ENCODE measurements at places on chromosomes 4 and X.

GRCh38 chr4:24537025-24537424 is 47.3 kb downstream of the DHX15 start:
- no peak for DNase-seq

DNA sequence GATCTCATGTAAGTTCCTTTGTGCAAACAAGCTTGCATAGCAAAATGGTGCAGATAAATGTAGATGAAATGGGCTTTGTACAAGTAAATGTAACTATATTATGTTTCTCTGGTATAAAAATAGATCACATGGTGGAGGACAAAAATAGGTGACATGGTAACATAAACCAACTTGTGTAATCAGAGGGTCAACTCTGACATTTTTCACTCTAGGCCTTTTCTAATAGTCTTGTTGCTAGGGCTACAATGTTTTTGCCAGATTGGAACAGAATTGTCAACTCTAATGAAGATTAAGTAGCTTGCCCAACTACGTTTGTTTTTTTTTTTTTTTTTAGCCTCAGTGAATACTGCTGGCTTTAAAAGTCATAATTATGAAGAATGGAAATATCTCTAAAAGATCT is 11.5 kb downstream of the MAD2L1 start:
- DNase-seq: no peak

DNA sequence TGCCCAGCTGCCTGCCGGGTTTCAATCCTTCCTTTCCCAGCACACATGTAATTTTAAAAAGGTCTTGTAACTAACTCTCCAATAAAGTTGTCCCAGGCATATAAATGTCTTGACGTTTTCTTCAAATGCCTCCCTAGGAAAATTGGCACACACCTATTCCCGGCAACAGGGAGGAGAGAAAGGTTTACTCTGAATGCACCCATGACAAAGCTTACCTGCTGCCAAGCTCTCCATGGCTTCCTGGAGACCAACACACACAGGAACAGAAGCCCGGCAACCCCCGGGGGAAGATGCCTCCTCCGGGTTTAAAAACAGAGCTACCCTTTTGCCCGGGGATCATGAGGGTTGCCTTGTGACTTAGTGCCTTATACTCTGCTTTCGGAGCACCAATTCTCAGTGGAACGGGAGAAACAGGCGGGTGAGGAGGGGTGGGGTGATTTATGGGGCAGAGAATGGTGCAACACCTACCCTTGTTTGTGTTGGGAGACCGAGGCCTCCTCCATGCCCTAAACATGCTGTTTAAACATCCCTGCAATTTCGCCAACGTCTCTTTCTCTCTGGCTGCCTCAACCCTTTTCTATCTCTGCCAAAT is 4.8 kb upstream of the GYG2 start:
- no peak for DNase-seq

- peak; percentile 70 for DNase-seq
These were observed 99.9 kb downstream of the DDX60 start for GRCh38 chr4:168218645-168219044.

DNA sequence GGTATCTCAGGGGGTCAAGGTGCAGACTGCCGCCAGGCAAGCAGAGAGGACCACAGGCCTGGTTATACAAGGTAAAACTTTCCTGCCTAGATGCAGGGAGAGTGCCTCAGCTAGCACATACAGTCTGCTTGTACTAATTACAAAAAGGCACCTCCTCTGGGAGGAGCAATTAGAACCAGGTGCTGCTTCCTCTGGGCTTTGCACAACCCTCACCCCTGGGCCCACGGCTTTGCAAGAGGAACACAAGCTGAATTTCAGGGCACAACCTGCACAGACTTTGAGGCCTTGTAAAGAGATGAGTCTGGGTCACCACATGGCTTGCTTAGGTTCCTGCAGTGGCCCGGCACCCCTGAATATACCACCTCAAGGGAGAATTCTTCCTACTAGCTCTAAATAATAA is 9.2 kb upstream of the CITED1 start:
- no peak for DNase-seq

- peak; percentile 84 for DNase-seq
These were observed at the start of gene SMAD1 for GRCh38 chr4:145481164-145481941. SMAD1 (plus strand) TSS chr4:145481853; CDS start chr4:145514614, 32,761 bp downstream.

DNA sequence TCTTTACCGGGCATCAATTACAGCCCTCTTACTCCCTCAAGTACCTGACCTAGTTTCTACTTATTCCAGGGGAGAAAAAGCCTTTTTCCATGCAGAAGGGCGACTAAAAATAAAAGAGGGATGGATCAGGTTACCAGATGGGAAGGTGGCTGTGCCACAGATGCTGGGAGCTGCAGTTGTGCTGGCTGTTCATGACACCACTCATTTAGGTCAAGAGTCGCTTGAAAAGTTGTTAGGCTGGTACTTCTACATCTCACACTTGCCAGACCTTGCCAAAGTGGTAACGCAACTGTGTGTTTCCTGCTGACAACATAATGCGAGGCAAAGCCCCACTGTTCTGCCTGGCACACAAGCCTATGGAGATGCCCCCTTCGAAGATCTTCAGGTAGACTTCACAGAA is 148.4 kb upstream of the FGF16 start:
- DNase-seq: no peak

DNA sequence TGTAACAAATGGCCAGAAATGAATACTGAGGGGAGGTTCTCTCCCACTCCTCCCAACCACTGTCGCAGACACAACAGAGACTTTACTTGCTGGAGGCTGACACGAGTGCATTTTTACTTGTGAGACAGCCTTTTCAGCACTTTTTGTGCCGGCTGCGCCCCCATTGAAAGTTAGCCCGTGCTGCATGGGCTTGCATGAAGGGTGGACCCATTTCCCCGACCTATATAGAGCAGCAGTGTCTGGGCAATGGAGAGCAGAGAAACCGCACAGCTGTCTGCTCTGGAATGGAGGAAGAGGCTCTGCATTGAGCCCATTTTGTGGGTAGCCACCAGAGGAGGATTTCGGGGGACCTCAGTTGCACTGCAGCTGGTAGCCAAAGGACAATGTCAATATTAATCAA is 208.8 kb downstream of the UGT8 start:
- DNase-seq: no peak

DNA sequence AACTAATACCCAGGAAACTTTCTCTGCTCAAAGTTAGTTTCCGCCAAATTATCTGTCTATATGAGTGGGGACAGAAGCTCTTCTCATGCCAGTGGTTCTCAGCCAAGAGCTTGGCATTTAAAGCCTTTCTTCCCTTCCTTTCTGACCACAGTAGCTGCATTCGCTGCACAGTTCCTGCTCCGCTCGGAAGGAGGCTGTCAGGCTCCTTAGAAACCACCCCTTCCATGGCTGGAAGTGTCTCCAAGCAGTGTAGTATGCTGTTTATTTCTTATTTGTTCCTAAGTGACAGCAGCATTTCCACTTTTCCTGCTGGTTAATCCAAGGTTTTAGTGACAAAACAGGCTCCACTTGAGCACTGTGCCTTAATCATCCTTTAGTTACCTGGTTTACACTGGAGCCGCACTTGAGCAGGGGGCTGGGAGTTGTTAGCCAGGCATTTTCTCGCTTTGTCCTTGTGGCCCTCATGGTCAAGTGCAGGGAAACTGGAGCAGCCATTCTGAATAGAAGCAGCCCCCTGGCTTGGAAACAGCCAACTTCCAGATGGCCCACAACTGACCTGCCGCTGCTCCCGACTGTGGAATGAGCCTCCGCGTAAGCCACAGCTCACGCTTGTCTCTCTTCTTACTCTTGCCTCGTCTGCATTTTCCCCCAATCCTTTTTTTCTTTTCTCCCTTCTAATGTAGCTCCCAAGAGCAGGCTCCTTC is 739.4 kb upstream of the TENM3 start:
- no peak for DNase-seq

DNA sequence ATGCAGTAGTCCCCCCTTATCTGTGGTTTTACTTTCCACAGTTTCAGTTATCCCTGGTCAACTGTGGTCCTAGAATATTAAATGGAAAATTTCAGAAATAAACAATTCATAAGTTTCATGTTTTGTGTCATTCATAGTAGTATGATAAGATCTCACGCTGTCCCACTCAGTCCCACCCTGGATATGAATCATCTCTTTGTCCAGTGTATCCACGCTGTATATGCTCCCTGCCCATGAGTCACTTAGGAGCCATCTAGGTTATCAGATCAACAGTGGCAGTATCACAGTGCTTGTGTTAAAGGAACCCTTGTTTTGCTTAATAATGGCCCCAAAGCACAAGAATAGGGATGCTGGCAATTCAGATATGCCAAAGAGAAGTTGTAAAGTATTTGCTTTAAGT is 16.2 kb upstream of the SYTL4 start:
- no peak for DNase-seq

- no peak for DNase-seq
These were observed 1249.4 kb upstream of the IGFBP7 start for GRCh38 chr4:58359590-58359989.

- no peak for DNase-seq
These were observed 59.3 kb downstream of the IRF2 start for GRCh38 chr4:184415071-184415470.

DNA sequence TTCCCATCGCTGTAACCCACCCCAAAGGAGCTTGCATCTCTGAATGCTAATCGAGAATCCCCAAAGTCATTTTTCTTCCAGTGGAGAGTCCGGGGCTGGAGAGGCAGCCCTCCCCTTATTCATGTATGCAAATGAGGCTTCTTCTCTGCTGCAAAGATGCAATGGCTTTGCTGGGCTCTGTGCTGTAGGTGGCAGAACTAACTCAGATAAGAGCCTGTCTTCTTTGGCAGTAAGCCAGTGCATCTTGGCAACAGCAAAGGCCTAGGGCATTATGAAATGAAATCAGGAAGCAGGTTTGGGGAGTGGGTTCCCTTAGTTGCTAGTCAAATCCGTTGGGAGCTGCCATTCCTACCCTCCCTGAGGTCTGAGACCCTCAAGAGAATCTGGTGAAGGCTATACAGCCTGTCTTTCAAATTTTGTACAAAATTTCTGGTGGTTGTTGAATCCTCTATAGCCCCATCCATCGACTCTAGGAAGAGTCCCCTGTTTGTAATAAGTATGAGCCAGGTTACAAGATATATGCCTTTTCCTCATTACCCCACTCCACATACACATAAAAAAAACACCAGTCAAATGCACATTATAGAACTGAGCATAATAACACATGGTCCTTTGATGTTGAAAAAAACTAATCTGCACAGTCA is 290.6 kb upstream of the TAPT1 start:
- DNase-seq: peak; percentile 74

- no peak for DNase-seq
These were observed 439.1 kb downstream of the INPP4B start for GRCh38 chr4:142406917-142407501.

DNA sequence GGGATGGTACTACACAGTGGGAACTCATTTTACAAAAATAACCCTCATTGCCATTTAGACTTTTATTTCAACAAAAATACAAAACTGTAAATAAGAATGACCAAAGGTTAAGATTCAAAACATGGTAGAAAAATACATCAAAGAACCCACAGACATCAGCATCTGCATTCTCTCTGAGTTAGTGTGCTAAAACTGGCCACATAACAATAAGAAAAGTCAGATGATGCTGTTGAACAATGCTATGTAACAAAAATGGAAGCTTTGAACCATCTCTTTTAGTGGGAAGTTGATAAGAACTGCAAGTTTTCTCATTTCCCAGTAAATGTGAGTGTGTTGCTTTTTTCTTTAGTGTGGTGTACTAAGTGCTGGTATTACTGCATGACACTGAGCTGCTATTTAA is 888.4 kb upstream of the EPHA5 start:
- DNase-seq: peak; percentile 32

DNA sequence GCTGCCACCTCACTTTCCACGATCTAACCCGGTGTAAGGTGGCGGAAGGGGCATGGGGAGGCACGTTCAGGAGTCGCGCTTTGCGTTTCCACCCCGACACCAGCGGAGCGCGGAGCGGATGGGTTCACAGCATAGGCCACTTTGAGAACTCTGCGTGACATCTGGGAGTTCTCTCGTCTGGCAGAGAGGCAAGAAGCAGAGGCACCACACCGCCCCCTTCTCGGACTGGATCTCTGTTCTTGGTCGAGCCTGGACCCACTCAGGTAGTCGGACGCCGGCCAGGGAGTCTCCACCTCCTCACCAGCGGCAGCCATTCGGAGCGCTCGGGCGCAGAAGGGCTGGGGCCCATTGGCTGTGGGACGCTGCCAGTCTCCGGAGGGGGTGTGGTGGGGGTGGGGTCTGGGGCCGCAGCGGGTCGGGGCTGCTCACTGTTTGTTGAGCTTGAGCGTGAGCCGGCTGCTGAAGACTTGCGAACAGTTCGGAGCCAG is at the start of gene DACH2:
Gene DACH2, plus strand, starts transcription at position 428 of the 488 bp plus-strand sequence.
- peak; percentile 42 for DNase-seq

DNA sequence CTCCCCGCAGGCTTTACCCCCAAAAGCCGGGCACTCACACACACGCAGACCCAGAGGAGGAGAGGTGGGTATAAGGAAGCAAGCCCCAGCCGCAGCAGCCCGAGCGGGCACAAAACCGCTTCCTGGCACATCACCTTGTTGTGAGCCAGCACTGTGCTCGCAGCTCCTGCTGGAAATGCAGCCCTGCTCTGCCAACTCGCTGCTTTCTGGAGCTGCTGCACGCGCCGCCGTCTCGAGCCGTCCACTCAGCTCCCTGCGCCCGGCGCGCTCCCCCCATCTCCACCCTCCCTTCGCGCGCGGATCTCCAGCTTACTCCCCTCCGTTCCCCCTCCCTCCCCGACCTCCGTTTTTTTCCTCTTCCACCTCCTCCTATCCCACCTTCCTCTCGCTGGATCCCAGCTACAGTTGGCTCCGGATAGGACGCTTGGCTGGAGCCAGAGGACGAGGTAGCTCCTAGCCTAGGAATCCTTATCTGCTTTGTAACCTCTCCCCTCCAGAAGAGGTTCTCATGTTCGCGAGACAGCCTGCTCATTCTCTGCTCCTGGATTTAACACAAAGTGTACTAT is at the start of gene SPOCK3:
Gene SPOCK3, minus strand, starts transcription at position 179 of the 566 bp plus-strand sequence.
- peak; percentile 24 for DNase-seq

DNA sequence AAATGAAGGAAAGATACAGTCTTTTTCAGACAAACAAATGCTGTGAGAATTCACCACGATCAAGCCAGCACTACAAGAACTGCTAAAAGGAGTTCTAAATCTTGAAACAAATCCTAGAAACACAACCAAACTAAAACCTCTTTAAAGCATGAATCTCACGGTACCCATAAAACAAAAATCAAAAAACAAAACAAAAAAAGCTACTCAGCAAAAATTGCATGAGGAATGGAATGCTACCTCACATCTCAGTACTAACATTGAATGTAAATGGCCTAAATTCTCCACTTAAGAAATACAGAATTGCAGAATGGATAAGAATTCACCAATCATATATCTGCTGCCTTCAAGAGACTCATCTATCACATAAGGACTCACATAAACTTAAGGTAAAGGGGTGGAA is 300.1 kb downstream of the NAF1 start:
- no peak for DNase-seq

DNA sequence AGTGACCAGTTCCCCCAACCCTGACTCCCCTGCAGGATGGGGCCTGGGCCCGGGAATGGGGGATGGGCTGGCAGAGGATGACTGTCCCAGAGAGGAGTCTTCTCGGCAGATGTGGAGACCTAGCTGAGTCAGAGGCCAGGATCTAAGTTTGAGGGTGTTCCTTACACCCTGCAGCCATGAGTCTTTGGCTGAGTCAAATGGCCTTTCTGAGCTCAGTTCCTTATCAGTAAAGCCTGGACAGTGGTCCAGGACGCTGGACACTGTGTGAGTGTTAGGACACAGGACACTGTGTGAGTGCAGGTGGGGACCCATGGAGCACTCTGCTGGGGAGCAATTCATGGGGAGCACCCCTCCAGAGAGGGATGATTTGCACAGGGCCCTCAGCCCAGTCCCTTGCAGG is 5.0 kb downstream of the IL9R start:
- DNase-seq: no peak

GRCh38 chrX:149398027-149398426 is 107.1 kb downstream of the IDS start:
- no peak for DNase-seq

All from fibroblast of upper back skin (primary cell).